Activated naive CD4-positive, alpha-beta T cell (primary cell): ENCODE measurements at places on chromosomes 5 and 9.

DNA sequence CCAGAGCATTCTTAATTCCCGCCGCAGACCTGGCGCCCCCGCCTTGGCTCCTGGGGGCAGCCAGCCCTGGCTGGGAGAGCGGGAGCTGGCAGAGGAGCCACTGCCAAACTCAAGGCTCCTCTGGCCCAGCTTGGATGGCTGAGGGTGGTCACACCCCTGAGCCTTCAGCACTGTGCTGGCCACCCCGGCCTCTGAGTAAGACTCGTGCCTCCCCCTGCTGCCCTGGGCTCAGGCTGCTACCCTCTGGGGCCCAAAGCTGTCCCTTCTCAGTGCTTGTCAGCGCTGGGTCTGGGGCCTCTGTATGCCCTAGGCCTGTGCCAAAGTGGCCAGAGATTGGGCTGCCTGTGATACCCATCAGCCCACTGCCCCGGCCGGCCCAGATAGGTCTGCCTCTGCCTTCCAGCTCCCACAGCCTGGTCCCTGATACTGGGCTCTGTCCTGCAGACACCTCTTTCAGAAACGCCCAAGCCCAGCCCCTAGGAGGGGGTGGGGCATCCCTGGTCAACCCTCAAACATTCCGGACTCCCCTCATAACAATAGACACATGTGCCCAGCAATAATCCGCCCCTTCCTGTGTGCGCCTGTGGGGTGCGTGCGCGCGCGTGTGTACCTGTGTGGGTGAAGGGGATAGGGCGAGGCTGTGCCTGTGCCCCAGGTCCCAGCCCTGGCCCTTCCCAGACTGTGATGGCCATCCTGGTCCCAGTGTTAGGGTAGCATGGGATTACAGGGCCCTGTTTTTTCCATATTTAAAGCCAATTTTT, 4.4 kb upstream of the PRR7 start:
- DNase-seq: no peak

DNA sequence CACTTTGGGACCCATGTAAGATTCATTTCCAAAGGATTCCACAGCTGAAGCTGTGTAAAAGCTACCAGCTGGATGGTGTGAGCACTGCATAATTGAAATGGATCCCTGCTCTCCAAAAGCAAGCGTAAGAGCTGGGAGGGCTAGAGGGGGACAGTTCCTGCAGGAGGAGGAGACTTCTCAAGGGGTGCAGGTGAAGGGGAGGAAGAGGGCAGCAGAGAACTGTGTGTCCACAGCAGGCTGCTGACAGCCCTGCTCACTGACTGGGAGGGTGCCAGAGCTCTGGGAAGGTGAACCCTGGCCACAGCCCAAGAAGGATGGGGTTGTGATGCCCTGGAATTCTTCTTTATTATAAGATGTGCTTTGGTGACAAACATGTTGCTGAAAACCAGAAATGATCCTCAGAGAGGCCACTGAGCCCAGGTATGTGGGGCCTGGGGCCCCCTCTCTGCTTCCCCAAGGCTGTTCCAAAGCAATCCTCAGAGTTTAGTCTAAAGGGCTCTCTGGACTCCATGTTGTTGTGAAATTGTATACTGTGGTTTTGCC, 112.8 kb upstream of the SLC25A48 start:
- DNase-seq: no peak

GRCh38 chr9:137128862-137129455, 10.0 kb upstream of the GRIN1 start:
- no peak for DNase-seq

DNA sequence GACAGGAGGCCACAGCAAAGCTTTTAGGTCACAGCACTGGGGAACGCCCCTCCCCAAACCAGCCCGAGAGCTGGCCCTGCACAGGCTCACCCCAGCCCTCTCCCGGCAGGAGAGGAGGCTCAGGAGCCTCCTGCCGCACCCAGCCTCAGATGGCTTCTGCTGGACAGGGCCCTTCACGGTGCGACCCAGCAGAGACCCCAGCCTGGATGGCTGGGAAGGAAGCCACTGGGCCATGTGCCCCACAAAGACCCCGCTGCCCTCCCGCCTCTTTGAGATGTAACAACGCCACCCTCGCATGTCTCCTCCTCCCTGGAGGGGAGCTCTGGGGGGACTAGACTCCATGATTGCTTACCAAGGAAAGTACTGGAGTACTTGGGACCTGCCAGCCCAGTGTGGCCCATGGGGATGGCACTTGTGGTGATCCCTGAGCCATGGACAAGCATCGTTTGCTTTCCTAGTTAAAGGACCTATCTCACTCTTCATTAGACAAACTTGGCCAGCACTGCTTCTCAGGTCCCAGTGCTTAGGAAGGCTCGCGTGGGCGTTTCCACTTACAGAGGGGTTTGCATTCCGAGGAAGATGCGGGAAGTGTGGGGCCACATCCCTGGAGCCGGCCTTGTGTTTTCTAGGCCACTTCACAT, 9.0 kb downstream of the MYMK start:
- DNase-seq: no peak

GRCh38 chr5:101942321-101942882, 353.7 kb downstream of the SLCO4C1 start:
- DNase-seq: no peak
